ENCODE measurements at places on chromosomes 3 and 15.
A peak's percentile ranks its signal among the peaks of the same experiment; 100 is the strongest.

DNA sequence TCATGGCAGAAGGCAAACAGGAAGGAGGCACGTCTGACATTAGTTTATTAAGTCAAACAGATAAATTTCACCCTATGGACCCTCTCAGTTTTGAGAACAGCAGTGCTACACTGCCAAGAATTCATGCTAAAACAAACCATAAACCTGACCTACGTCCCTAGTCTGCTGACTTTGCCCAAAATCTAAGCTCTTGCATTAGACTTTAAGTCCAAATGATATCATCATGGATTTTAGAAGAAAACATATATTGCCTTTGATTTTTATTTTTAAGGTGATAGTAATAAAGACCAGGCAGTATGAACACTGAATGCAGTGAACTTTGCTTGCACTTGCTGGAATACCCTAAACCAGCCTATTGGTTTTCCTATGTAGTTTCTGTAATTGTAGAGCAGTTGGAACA lies 79.6 kb upstream of the GADL1 start:
- no peak for DNase-seq

- no peak for DNase-seq
Measured at GRCh38 chr15:42974202-42974862, 53.8 kb upstream of the TTBK2 start.

GRCh38 chr15:90020021-90020735 lies 19.1 kb downstream of the ZNF710 start:
- DNase-seq: no peak

- DNase-seq: no peak
Measured at GRCh38 chr3:125035217-125035616, 20.6 kb downstream of the HEG1 start.

DNA sequence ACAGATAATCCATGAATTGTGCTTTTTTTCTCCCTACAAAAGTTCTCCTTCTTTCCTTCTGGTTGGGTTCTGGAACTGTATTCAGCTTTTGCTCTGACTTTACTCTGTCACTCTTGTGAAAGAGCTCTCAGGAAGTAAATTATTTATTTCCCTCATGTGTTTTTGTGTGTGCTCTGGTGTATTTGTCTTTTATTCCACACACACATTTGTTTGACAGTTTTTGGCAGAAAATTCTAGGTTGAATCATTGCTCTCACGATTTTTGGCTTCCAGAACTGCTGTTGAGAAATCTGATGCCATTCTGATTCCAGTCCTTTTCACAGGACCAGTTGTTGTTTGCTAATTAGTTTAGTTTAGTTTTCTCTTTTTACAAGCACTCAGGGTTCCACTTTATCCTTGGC lies 172.8 kb downstream of the PLCH1 start:
- DNase-seq: no peak

- DNase-seq: no peak
Measured at GRCh38 chr15:77160562-77161478, 89.9 kb upstream of the TSPAN3 start.

- no peak for DNase-seq
Measured at GRCh38 chr3:142960322-142960850, 3.1 kb downstream of the PAQR9 start.

DNA sequence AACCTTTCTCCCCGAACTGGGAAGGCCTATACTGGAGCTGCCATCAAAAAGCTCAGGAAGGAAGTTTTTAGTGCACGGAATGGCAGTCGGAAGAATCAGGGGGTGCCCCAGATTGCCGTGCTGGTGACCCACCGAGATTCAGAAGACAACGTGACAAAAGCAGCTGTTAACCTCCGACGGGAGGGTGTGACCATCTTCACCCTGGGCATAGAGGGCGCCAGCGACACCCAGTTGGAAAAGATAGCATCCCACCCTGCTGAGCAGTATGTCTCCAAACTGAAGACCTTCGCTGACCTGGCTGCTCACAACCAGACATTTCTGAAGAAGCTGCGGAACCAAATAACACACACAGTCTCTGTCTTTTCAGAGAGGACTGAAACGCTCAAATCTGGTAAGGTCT lies 48.2 kb downstream of the COL6A6 start:
- no peak for DNase-seq

GRCh38 chr15:76991048-76991447 lies 3.9 kb upstream of the PSTPIP1 start:
- no peak for DNase-seq

GRCh38 chr15:63256433-63257274 lies 20.8 kb upstream of the APH1B start:
- DNase-seq: no peak

- no peak for DNase-seq
Measured at GRCh38 chr3:66383023-66383422, 117.8 kb downstream of the LRIG1 start.

DNA sequence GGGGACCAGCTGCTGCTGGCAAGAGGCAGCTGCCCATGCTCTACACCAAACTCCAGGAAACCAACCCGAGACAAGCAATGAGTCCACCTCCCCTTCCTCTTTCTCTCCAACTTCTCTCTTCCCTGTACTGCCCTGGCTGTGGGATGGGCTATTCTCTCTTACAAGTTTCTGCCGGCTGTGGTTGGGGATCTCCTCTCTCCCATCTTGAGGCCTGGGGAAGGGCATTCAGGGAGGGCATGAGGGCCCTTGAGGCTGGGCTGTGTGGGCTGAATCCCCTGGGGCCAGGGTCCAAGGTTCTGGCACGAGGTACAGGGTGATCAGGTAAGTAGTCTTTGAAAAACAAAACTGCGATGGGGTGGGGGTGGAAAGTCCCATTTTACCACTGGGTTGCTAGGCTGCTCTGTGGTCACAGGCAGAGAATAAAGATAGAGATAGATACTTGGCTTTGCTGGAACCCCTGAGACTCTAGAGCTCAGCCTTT lies 32.3 kb upstream of the CTSH start:
- DNase-seq: no peak

DNA sequence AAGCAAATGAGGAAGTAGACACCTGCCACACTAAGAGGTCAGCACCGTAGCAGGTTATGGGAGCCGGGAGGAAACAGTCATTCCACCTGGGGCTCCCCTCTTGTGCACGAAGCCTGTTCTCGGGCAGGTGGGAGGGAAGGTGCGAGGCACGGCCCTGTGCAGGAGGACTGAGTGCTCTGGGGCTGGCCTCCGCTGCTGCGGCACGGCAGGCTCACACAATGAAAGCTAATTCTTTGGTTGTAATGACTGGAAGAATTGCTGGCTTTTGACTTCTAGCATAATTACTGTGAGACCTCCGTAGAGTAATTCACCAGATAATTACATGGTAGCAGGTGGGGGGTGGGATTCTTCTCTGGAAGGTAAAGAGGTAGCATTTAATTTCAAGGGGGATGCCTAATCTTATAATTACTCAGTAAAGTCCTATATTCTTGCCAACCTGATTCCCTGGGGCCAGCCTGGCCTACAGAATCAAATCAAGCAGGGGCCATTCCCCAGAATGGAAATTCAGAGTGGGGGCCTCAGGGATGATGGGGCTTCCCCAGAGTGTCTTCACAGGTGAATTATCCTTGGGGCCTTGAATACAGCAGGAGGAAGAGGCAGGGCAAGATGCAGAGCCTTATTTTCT lies 129.1 kb downstream of the TPRA1 start:
- DNase-seq: no peak

GRCh38 chr3:64824394-64824909 lies 136.7 kb upstream of the ADAMTS9 start:
- no peak for DNase-seq

DNA sequence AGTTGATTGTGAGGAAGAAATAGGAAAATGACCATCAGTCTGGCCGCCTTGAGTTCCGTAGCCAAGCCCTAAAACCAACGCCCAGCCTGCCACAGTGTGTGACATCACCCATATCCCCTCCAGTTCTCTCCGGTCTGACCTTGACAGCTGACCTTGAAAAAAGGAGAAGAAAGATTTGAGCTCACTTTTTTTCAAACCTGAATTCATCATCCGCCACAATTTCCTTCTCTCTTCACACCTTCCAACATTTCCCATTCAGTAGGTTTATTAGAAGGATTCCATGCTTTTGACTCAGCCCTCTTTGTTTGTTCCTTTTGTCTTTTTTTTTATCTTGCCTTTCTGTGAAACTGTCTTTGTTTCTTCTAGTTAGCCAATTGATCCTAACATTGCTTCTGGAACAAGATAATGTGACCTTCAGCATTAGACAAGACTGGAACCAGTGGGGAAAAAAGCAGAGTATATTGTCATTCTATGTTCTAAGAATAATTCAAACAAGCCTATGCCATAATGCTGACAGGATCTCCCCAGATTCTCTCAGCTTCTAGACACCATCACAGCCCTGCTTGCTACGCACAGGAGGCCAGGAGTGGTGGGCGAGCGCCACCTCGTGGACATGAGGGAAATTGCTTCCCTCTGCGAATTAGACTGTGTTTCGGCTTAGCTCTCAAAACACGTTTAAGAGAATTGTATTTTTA lies 283.1 kb downstream of the FGF12 start:
- DNase-seq: no peak

DNA sequence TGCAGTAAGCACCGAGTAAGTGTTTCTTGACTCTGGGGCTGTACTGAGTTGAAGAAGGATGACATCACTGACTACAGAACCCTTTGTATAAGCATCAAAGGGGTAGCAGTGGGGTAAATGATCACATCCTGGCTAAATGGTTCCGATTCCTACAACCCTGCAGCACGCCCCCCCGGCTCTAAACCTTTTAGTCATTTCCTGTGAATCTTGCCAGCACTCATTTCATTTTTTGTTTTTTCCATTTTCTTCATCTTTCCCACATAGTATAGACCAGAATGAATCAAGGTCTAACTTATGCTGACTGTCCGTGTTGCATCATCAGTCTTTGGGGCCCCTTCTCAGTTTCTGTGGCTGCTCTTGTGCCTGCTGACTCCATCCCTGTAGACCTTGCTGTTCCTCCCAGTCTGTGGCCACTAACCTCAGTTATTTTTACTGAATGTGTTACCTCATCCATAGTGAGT lies 383.1 kb upstream of the TPRG1 start:
- peak; percentile 47 for DNase-seq

DNA sequence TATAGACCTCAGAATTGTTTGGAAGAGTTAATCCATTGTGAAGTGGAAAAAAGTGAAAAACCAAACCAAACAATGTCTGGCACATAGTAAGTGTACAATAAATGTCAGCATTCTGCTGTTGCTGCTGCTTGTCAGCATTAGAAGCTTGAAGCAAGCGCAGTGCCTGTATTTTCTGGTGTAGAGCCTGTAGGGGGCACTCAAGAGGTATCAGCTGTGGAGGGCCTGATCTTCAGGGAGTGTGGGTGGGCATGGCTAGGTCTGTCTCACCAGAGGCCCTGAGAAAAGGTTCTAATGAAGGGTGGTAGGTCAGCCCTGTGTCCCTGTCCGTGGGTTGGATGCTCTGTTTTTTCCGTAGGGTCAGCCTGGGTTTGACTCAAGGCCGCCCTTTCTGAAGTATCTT lies 3.6 kb downstream of the ADAMTSL3 start:
- DNase-seq: no peak

GRCh38 chr15:39720621-39721611 lies 61.7 kb downstream of the FSIP1 start:
- DNase-seq: no peak

DNA sequence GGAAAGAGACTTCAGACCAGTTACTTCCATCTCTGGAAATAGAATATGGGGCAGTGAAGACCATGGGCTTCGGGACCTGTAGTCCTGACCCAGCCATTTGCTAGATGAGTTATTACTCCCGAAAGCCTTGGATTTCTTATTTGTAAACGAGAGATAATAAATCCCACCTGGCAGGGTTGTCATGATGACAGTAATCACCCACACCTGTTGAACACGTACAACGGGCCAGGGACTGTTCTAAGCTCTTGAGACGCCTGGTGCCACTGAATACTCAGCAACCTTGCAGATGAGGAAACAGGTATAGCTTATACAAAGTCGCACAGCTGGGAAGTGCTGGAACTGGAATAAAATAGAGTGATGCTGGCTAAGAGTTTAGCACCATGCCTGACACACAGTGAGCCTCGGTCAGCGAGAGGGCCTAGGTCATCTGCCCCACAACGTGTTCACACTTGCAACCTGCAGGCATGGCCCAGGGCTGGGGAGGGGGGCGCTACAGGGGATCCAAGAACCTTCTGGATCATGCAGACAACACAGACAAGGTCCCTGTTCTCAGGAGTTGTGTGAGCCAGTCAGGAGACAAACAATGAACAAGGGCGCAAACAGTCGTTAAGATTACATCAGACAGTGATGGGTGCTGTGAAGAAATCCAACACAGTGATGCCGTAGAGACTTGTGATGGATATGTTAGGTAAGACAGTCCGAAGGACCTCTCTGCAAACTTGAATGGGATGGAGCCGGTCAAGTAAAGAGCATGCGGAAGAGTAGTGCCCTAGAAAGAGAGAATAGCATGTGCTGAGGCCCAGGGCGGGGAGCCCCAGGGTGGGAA lies 89.2 kb downstream of the CORO2B start:
- no peak for DNase-seq

DNA sequence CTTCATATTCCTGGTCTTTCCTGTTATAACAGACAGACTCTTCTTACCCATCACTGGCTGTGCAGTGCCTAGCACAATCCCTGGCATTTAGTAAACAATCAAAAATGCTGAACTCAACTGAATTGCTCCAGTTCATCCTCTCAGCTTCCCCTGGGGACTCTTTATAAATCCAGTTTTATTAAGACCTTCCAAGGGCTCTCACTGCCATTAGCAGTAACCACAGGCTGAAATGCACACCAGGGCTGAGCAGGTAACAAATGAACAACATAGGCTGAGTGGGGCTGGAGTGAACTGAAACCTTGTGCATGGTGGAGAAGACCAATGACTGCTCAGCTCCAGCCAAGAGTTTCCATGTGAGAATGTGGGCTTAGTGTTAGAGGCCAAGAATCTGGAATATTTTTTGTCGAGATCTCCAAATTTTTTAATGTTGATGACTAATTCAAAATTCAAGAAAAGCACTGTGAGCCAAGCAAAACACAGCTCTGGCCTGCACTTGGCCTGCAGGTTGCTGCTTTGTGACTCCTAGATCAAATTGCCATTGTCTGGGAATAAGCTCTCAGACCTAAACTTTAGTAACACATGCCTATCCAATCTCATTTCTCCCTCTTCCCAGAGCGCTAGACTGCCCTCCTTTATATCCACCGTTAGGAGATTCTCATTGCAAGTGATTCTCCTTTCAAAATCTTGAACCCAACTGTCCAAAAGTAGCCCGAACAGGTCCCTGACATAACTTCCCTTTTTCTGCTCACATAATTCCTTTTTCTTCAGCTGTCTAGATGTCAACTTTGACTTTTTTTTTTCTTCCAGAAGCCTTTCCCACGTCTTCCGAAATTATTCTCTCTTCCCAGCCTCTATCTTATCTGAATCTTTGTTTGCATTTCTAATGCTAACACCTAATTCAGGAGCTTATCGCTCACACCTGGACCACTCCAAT lies 7.4 kb downstream of the SQOR start:
- DNase-seq: no peak

DNA sequence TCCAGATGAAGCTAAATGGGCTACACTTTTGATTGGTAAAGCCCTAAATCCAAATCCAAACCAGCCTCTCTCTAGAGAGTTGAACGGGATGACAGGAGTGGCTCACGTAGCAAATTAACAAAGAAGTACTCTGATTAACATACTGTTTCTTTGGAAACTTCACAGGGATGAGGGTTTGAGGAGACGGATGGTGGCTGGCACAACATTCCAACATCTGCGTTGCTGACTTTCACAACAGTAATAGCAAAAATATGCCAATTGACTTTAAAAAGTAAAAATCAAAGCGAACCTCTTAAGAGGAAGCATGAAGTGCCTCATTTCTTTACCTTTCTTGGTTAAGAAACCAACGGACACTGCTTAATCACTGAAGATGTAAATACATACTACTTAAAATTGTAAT lies 181.4 kb downstream of the TBL1XR1 start:
- no peak for DNase-seq

GRCh38 chr3:2856138-2857133 lies 253.7 kb downstream of the IL5RA start:
- no peak for DNase-seq

- DNase-seq: no peak
Measured at GRCh38 chr3:30154853-30155252, 451.5 kb upstream of the TGFBR2 start.

Measured in activated CD8-positive, alpha-beta memory T cell treated with anti-CD3 and anti-CD28 coated beads for 4 hours (primary cell).